NCI-H524 (cell line): ENCODE measurements at places on chromosomes 7 and 10.

DNA sequence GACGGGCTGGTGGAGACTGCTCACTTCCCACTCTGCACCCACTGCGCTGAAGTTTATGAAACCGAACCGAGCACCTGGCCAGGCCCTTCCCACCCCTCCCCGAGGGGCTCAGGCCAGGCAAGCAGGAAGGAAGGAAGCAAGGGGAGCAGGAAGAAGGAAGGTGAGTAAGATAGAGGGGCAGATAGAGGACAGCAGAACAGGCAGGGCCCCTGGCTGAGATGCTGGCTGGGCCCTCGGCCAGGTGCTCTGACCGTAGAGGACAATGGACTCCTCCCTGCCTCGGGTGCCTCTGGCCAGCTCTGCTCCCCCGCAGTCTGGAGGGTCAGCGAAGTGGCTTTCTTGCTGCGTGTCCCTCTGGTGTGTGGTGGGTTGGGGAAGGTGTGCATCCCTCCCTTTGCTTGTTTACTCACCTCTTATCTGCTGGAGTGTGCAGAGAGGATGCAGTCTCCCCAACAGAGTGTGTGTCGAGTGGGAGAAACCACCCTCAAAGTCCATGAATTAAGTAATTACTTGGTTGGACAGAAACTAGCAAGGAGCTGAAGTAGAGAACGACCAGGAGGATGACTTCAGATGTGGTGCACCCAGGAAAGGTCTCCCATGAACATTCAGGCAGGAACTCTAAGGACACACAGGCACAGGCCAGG is 82.8 kb upstream of the PPP2R2D start:
- no peak for DNase-seq

DNA sequence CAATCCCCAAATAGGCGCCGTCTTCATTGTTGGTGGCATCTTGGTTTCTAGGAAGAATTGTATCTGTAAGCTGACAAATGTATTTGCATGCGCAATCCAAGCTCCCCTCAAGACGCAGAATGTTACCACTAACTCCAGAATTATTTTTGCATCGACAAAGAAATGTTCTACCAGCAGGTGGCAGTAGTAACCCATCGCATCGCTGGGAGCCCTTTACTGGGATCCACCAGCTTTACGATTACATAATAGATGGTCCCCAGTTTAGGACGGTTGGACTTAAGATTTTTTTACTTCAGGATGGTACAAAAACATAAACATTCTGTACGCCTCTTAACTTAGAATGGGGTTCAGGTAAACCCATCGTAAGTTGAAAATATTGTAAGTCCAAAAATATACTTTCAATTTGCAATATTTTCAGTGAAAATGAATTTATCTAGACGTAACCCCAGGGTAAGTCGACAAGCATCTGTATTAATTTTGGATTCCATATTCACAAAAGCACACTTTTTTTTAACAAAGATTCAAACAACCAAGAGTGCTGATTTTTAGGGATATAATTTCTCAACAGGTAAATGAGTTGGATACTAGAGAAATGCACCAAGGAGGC is 114.0 kb upstream of the COBL start:
- DNase-seq, result peak; percentile 78

DNA sequence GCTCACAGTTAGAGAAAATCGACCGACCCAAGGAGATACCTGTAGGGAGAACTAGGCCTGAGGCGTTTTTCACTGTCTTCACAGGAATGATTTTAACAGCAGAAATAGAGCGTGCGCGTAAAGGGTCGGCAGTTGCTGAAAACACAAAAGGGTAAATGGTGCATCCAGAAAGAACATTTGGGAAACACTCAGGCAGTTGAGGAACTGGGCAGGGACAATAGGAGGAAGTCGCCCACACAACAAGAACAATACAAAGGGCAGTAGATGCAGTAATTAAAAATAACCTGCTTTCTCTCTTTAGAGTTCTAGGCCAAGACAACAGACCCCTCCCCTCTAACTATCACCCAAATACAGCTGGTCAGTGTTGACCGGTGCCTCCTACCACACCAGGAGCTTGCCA is 126.6 kb downstream of the SORBS1 start:
- DNase-seq, result no peak

DNA sequence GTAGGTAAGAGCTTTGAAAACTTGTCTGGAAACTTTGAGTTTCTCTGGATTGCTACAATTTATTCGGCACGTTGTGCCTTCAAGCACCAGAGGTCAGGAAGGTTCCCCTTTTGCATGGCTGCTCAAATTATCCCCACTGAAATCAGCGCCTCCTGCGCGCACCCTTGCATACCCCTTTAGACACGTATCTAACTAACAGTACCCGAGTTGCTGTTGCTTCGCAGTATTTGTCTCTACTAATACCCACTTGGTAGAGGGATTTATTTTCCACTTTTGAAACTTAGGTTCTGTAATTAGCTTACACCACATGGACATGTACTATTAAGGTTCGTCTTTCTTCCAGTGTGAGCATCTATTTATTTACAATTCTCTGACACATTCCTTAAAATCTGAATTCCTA is 1.6 kb downstream of the MEOX2 start:
- DNase-seq, result peak; percentile 90

DNA sequence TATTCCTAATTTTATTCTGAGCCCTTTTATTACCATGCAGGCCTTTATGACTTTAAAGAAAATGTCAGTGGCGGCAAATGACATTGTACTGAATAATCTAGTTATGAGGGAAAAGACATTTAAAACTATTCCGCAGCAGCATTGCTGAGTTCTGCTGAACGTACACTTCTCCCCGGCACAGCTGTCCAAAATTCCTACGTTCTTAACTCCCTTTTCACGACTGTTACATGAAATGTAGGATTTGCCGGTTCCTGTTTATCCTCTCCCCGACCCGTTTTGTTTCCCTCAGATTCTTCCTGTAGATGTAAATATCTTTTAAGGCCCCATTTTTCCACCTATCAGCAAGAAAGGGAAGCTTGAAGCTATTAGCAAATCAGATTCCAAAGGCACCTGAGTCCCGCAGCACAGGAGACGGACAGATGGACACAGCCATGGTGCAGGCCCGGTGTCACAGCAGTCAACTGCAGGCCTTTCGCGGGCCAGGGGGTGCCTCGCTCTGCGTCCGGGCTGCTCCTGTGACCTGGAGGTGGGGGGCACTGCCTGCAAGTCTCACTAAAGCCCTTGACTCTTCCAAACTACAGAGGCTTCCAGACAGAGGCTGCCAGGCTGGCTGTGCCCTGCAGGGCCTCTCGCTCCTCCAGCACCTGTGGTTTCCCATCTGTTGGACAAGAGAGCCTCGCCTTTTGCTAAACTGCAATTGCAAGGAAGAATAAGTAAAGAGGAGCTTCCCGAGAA is 485.0 kb upstream of the MGMT start:
- no peak for DNase-seq

GRCh38 chr10:72010234-72010973 is 46.2 kb downstream of the CHST3 start:
- DNase-seq, result no peak

DNA sequence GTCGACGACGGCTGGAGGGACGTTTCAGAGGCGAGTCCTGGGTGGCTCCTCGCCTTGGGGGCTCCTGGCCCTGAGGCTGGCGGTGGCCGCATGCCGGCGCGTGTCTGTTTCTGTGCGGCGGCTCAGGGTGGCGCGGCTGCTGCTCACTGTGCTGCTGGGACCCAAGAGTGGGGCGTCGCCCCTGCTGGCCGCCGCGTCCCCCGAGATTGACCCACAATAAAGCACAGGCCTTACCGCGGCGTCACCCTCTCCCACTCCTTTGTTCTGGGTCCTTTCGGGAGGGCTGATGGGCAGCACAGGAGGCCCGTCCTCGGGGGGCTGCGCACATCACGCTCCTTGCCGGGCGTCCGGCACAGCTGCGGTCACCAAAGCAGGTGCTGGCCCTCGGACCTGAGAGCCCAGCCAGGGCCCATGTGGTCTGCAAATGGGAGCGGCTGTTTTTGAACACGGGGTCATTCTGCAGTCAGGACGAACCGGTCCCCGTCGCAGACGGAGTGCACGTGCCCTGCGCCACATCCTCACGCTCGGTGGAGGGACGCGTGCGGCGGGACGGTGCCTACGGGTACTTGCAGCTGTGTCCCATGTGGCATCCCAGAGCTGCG is 19.2 kb downstream of the GET4 start:
- DNase-seq, result no peak

GRCh38 chr7:149414745-149415390 is 46.0 kb downstream of the ZNF777 start:
- no peak for DNase-seq
